ENCODE measurements at places on chromosomes 7 and 10.

DNA sequence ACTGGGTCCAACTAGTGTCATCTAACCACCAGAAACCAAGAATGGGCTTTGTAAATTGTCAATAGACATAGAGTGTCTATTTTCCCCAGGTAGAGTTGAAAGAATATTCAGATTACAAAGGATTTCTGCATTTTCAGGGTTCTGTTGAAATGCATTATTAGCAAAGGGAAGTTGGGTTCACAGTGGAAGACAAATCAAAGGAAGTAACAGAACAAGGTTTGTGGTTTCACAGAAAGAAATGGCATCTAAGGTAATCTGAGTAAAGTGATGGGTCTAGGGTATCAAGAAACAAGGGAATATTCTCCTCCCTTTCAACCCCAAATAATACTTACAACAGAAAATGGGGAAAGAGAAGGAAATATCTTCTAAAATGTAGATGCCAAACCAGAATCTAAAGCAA lies 25.8 kb downstream of the CEP41 start:
- DNase-seq = no peak

DNA sequence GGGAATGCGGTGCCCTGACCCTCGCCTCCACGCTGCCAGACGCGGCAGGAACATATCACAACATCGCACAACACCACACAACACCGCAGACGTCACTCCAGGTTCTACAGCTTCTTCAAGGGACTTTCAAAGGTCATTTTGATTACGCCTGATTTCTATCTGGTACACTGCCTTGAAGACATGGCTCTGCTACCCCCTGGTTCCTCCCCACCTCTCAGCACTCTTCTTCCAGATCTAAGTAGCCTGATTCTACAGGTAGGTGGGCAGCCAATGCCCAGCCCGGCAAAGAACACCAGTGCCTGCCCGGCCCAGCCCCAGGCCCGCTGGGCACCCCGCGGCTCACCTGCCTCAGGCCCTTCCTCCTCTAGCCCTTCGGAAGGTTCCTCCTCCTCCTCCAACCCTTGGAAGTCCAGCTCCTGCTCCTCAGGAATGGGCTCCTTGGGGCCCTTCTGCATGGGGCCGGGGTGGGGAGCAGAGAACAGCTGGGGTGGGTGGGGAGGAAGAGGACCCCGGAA lies 8.4 kb downstream of the GIGYF1 start:
- no peak for DNase-seq

DNA sequence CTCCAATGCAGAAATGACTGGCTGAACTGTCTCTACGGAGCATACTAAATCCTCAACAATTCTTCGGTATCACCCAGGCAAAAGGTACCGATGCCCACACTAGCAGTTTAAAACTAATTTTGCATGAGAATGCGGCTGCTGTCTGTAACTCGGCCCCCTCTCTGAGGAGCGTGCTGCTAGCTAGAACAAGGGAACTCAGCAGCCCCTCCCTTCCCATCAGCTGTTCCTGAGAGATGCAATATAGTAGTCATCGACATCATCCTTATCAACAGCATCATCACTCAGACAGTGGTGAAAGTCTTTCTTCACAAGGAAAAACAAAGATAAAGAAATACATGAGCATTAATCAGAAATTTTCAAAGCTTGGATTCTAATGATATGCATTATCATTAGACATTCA lies 189.1 kb upstream of the FRMD4A start:
- DNase-seq = no peak

DNA sequence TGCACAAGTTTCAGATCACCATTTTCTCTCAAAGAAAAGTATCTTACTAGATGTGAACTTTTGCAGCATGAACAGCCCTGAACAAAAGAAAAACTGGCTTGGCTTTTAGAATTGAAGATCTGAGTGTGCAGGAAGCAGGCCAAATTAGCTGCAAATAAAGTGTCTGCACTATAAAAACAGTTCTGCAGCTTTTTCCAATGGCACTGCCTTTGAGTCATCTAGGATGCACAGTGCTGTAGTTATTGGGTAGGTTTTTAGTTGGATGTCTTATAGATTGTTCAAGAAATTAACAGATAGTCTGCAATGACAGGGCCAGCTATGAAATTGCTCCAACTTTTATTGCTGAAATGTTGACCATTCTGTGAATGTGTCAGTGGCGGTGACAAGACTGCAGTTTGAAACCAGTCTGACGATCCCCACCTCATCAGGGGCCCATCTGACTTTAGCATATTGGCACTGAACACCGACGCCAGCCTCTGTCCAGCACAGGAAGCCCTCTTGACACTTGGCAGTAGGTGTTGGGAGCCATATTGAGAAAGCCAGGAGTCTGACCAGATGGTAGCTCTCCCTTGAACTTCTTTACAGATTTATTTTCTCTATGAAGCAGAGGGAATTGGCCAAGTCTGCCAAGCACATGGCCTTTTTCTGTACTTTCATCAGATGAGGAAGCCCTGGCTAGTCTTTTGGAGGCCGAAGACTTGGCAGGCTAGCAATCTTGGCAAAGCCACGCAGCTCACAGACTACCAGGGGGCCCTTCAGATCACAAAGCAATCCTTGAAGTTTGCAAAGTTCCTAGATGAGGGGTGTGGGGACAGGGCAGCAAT lies 490.6 kb downstream of the NEBL start:
- no peak for DNase-seq

DNA sequence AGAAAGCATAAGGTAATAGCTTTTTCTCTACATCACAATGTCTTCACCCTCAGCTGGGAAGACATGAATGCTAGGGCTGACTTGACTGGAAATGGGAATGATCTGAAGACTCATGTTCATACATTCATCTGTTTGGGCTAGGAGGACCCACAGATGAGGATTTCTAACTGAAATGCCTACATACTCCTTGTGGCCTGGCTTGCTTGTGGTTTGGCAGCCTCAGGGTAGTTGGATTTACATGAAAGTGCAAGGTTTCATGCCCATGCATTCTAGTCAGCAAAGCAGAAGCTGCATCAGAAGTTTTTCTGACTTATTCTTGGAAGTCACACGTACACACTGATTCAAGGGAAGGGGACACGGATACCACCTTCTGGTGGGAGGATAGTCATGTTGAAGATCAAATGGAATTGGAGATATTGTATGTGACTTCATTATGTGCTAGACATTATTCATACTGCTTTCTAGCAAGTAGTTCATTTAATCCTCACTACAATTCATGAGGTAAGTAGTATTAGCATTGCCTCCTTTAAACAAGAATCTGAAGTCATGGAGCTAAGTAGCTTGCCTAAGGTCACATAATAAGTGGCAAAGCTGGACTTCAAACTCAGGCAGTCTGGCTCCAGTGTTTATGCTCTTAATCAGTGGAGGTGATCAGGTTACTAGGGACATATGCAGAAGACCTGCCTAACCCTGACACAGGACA lies 957.0 kb downstream of the LRMDA start:
- no peak for DNase-seq

DNA sequence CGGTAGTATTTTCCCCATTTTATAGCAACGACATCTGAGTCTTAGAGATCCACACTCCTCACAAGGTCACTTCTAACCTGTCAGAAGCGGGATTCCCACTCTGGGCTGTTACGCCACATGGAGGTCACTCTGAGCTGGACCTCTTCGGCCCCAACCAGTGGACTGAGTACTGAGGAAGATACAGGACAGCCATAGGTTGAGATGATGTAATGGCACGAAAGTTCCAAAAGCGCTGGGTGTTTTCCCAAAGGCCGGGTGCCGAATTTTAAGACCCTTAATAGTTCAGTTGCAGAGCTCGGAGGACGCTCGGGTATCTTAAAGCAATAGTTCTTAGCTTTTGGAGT lies 699 bp downstream of the GHITM start:
- no peak for DNase-seq

DNA sequence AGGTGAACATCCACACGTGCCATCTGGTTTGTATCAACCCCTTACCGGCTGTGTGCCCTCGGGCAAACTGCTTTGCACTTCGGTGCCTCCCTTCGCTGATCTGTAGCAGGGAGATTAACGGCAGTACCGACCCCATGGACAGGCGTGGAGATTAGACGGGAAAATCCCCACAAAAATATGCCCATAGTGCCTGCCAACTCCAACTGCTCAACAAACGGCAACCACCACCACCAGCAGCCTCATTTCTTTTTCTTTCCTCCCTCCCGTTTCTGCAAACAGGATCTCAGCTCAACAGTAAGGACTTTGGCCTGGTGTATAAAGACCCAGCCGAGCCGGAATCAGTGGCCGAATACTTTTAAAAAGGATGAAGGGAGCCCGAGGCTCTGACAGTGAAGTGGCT lies 31.0 kb downstream of the CHST15 start:
- no peak for DNase-seq

GRCh38 chr10:74944205-74944604 lies 117.8 kb downstream of the KAT6B start:
- no peak for DNase-seq

DNA sequence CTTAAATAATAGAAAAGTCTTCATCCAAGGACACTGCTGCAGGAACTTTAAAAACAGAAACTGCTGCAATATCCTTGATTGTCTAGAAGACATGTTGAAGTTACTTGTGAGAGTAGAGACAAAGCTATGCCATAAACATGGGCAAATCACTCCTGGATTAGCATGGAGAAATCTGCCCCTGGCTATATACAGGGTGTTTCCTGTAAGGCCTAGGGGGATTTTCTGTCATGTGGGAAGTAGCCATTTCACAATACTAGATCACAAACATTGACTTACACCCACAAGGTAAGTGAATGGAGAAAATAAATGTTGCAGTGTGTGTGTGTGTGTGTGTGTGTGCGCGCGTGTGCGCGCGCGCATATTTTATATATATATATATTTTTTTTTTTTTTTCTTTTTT lies 35.2 kb upstream of the PDK4 start:
- no peak for DNase-seq

DNA sequence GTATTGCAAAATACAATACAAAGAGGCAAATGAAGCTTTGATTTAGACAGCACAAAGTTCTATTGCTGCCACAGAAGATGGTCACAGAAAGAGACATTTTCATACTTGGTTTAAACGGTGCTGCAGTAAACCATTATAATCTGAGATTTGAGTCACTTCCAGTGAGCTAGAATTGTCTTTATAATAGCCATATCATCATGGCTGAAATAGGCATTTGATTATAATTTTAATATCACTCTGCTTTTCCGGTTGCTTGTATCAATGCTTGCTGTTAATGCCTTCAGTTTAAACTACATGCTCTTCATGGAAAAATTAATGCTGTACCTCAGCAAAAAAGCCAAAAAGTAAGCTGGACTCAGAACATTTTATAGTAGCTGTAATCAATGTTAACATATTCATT lies 48.5 kb downstream of the CPEB3 start:
- DNase-seq = no peak

- peak; percentile 38 for DNase-seq
Observed at GRCh38 chr10:79444199-79445119, 965 bp downstream of the ZCCHC24 start.

GRCh38 chr7:129828989-129829736 lies 123.6 kb downstream of the UBE2H start:
- DNase-seq = no peak

DNA sequence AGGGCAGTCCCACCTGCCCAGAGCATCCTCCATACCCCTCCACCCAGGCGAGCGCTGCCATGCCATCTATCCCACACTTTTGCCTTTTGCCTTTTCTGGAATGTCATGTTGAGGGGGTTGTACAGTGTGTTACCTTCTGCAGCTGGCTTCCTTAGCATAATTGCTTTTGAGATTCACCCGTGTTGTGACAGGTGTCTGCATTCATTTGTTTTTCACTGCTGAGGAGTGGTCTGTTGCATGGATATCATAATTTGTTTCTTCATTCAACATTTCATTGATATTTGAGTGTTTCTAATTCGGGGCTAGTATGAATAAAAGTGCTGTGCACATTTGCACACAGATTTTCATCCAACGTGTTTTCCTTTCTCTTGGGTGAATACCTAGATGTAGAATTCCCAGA lies 353.9 kb downstream of the PAXIP1 start:
- no peak for DNase-seq

GRCh38 chr10:624605-625332 lies 64.7 kb downstream of the DIP2C start:
- DNase-seq = no peak

GRCh38 chr10:90923111-90923731 lies 2.3 kb upstream of the ANKRD1 start:
- no peak for DNase-seq

GRCh38 chr10:97332591-97333350 lies 1.8 kb downstream of the FRAT2 start:
- no peak for DNase-seq

DNA sequence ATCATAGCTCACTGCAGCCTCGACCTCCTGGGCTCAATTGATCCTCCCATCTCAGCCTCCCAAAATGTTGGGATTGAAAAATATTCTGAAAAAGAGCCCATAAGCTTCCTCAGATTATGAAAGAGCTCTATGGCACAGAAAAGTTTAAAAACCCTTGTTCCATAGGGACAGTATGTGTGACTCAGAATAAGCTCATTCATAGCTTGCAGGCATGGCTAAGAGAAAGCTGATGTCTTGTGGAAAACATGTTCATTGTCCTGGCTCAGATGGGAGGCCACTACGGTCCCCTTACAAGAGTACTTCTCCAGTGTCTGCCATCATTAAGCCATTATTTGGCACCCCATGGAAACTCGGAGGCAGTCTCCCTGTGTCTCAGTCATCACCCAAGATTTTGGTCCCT lies 64.0 kb downstream of the CCDC3 start:
- DNase-seq = no peak

DNA sequence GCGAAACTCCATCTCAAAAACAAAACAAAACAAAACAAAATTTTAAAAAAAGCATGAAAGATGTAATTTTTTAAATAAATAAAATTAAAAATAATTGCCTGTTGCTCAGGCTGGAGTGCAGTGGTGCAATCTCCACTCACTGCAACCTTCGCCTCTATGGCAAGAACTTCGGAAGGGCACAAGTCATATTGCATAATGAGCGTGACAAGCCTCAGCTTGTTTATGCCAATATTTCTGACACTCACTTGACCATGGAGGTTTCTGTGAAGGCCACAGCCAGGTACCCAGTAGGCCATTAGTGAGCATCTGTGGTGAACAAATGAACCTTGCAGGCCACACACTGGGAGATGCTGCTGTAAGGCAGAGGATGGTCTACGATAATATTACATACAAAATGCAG lies 106.1 kb upstream of the KMT2C start:
- no peak for DNase-seq

- no peak for DNase-seq
Observed at GRCh38 chr7:139981511-139981895, 81.2 kb downstream of the PARP12 start.

GRCh38 chr7:138837627-138838026 lies 39.6 kb upstream of the ATP6V0A4 start:
- no peak for DNase-seq

Data from T-helper 9 cell (primary cell).